ENCODE measurements at places on chromosomes 6 and 20.
A peak's percentile ranks its signal among the peaks of the same experiment; 100 is the strongest.

DNA sequence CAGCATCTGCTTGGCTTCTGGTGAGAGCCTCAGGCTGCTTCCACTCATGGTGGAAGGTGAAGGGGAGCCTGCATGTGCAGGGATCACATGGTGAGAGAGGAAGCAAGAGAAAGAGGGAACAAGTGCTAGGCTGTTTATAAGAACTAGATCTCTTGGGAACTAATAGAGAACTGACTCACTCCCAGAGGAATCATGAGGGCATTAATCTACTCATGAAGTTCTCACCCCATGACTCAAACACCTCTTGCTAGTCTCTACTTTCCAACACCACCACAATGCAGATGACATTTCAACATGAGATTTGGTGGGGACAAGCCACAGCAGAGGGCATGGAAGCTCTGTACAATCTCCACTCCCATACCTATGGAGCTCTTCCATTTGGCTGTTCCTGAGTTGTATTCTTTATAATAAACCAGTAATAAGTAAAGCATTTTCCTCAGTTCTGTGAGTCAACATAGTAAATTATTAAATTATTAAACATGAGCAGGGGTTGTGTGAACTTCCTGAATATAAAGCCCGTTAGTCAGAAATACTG lies 524.1 kb upstream of the NRSN1 start:
- DNase-seq = no peak

- DNase-seq = no peak
These were observed 5.3 kb downstream of the SNAI1 start for GRCh38 chr20:49987868-49988690.

DNA sequence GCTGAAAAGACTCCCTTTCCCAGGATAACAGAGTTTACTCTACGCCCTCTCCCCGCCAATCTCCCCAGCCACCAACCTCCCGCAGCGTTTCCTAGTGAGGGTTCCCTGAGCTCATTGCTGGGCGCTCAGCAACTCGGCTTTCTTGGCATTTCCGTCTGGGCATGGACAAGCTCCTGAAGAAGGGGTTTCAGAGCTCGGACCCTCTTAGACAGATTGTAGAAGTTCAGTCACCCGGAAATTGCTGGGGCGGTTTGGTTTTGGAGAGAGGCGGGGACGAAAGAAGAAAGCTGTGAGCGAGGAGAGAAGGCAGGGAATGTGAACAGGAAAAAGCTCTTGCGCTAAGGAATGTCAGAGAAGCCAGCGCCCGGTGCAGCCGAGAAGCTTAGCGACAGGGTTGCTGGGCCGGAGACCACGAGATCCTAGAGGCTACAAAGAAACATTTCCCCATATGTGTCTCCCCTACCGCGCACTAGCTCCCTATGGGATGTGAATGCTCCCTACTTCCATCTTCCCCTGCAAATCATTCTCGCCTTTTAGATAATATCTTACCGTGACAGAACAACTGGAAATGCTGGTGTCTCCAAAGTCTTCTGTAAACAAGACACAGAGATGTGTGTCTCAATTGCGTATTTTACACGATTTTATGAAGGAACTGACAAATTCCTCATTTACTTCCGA lies 15.8 kb downstream of the POM121L2 start:
- DNase-seq = no peak

- DNase-seq = no peak
These were observed 120.9 kb downstream of the CFAP61 start for GRCh38 chr20:20173254-20173653.

GRCh38 chr20:44924541-44924940 lies 14.7 kb downstream of the PABPC1L start:
- DNase-seq = no peak

DNA sequence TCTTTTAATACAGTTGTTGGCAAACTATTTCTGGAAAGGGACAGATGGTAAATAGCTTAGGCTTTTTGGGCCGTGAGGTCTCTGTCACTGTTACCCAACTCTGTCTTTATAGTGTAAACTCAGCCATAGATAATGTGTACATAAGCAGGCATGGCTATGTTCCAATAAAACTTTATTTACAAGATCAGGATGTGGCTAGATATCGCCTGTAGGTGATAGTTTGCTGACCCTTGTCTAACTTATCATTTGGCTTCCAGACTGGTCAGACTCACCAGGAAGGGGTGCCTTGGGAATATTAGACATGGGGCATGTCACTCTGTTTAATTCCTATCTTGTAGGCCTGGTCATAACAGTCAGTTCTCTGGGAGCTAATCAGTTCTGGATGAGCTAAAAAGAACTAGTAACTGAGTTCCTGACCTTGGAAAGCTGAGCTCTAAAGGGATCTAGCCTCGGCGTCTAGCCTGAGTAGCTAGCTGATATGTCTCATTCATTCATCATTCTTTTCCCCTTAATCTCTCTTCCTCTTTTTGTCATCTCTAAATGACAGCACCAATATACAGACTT lies 163.6 kb downstream of the SLC16A10 start:
- DNase-seq = no peak

- no peak for DNase-seq
These were observed 1.1 kb upstream of the BHLHE23 start for GRCh38 chr20:63007646-63008488.

DNA sequence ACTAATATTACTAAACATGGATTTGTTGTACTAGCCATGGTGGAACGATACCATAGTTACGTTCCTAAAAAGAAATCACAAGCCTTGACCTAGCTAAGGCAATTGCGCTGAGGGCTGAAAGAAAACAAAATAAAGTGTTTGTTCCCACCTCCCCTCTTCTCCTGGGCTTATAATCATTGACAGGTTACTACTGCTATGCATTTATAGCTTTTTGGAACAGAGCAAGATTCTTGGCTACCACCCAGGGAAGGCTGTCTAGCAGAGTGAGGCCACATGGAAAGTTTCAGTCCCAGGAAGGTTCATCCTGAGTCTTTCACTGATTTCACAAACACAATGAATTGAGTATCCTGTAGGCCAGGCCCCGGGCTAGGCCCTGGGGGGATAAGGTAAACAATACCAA lies 84.6 kb downstream of the TMEM170B start:
- no peak for DNase-seq

DNA sequence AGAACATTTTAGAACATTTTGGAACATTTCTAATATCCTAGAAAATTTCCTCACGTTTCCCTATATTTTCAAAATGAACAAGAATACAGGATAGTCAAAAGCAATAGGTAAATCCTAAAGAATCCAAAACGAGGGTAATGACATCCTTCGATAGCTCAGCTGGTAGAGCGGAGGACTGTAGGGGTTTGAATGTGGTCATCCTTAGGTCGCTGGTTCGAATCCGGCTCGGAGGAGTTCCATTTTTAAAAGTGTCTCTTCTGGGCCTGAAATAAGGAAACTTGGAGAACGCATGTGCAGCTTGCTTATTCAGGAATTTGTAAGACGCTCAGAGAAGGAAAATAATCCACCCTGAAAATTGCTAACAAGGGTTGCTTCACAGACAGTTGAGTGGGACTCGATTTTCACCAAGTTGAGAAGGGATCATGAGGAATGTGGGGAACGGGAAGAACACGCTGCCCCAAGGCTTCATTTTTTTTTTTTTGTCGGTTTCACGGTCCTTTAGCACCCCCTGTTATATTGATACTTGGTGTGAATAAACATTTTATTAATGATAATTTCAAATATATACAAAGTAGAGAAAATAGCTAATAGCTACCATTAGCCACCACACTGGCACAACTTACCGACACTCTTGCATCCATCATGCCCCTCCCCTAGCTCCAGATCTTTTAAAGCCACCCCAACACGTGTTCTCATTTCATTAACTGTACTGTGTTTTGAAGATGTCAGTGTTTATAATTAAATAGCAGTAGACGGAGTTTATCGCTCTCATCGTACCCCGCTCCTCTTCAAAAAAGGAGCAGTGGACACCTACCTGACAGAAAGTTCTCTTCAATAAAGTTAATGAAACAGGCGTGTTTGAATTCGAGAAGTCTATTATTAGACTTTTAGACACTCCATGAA lies 1.8 kb upstream of the ABT1 start:
- no peak for DNase-seq

- DNase-seq = no peak
These were observed 5.9 kb upstream of the HDAC2 start for GRCh38 chr6:113976806-113977205.

DNA sequence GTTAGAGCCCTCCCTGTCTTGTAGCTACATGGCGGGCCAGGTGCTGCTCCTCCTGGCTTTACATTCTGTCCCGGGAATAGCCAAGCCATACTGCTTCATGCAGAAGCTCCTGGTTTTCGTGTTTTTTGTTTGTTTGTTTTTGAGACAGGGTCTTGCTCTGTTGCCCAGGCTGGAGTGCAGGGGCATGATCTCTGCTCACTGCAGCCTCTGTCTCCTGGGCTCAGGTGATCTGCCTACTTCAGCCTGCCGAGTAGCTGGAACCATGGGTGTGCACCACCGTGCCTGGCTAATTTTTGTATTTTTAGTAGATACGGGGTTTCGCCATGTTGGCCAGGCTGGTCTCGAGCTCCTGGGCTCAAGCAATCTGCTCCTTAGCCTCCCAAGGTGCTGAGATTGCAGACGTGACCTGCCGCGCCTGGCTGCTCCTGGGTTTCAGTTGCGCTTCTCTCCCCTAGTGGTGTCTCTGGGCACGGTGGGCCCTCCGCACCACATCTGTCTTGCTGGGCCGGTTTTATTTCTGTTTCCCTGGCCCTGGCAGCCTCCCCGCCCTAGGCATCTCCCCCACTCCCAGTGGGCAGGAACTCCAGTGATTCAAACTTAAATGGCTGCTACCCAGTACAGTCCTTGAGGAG lies 12.9 kb downstream of the CDYL start:
- no peak for DNase-seq

- no peak for DNase-seq
These were observed 86.4 kb upstream of the TENT5A start for GRCh38 chr6:81838724-81839426.

DNA sequence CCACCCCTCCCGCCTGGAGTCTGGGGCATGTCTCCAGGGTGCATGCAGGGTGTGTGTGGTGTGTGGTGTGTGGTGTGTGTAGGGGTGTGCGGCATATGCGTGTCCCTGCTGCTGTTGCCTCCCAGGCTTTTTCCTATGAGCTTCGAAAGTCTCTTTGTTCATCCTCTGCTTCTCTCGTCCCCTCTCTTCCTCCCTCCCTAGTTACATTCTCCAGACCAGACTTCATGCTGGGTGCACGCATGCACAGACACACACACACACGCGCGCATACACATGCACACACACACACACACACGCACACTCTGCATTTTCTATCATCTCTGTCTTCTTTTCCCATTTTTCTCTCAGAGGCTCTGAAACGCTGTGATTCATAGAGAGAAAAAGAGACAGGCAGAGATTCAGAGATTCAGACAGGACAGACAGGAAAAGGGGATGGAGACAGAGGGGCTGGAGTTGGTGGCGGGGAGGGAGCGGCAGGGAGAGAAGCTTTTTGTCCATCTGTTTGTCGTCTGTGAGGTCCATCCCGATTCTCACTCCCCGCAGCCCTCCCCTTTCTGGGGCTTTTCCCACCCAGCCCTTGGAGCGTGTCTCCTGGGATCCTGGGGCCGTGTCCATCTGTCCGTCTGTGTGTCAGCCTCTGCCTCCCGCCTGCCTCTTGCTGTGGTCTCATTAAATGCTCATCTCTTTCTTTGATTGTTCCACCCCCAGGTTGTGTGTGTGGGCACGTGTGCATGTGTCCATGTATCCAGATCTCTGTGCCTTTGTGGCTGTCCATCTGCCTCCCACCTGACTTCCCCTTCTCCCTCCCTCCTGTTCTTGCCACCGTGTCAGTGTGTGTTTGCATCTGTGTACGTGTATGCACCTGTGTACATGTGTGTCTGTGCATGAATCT lies 62.6 kb downstream of the SRC start:
- DNase-seq = no peak

DNA sequence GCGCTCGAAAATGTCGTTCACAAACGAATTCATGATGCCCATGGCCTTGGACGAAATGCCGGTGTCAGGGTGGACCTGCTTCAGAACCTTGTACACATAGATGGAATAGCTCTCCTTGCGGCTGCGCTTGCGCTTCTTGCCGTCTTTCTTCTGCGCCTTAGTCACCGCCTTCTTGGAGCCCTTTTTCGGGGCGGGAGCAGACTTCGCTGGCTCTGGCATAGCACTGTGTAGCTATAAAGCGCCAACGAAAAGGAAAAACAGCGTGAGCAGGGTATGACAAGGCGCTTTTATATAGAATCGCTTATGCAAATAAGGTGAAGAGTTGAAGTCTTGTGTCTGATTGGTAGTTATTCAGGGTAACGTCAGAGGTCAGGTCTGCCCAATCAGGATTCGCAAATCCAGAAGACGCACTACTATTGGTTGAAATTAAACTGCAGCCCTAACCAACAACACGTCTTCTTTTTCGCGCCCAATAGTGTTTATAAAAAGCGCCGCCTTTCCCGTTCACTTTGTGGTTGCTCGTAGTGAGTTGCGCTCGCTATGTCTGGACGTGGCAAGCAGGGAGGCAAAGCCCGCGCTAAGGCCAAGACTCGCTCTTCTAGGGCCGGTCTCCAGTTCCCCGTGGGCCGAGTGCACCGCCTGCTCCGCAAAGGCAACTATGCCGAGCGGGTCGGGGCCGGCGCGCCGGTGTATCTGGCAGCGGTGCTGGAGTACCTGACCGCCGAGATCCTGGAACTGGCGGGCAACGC lies 114.8 kb upstream of the PRSS16 start:
- peak; percentile 99 for DNase-seq

DNA sequence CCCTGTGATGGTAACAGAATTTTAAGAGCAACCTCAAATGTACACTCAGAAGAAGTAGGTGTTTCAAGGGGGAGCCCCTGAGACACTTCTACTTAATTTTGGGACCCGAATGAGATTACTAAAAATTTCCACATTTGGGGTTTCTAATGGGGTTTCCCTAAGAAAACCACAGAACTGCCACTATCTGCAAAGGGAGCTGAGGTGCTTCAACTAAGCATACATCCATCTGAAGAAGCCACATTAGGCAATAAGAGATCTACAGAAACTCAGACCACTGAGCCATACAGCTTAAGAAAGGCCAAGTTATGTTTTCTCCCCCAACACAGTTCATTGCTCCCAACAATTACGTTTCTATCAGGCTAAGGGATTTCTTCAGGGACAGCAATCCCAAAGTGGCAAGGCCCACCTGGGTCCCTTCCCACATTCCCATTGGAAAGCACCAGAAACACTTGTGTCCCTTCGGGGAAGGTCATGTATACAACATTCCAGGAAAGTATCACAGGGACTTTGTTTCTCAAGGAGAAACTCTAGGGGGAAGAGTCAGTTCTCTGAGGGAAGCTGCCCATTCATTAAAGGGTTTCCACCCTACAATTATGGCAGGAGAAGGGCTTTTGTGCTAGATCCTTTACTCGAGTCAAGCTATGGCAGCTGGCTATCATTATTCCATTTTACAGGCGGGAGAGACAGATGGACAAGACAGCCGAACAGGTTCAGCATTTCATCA lies 5.0 kb downstream of the BCL2L1 start:
- no peak for DNase-seq

- no peak for DNase-seq
These were observed 108.0 kb downstream of the ADGRG6 start for GRCh38 chr6:142409794-142410193.

GRCh38 chr20:3082955-3083952 lies 1.3 kb downstream of the AVP start:
- no peak for DNase-seq

GRCh38 chr6:34657037-34657306 lies 39.6 kb downstream of the ILRUN start:
- peak; percentile 60 for DNase-seq

- no peak for DNase-seq
These were observed 84.2 kb downstream of the TRIM27 start for GRCh38 chr6:28839443-28840120.

Measured in GM04504 (cell line).